Stimulated activated CD4-positive, alpha-beta T cell treated with anti-CD3 and anti-CD28 coated beads, Interleukin-2, amount 100 ng/mL, for 24 hours (primary cell): ENCODE measurements at places on chromosomes 6 and 20.

DNA sequence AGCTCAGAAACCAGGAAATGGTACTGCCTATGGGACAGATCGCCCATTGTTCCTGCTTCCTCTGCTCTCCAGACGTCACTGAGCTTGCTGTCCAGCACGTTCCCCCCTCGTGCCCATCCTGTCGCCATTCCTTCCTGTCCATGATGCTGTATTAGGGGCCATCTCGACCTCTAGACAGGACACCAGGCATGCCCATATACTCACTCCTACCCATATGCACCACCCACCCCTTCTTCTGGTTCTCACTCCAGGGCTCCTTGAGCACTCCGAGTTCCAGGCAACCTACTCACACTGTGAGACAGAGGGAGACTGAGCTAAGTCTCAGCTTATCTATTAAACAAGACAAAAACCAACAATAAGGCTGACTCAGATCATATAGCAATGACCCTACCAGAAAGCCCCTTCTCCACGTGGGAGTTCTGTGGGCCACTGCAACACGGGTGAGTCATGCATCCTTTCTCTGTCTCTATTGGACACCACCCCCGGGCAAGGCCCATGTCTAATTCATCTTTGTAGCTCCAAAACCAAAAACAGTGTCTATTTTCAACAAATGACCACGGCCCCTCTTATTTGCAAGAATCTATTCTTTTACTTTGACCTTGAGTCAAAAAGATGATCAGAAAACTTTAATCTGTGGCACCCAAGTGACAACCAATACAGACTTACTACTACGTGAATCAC is 65.7 kb downstream of the PSMG4 start:
- DNase-seq, result no peak

GRCh38 chr6:12467706-12468670 is 177.8 kb downstream of the EDN1 start:
- DNase-seq, result no peak

- DNase-seq, result no peak
Observed at GRCh38 chr20:18272451-18272850, 15.9 kb upstream of the ZNF133 start.

DNA sequence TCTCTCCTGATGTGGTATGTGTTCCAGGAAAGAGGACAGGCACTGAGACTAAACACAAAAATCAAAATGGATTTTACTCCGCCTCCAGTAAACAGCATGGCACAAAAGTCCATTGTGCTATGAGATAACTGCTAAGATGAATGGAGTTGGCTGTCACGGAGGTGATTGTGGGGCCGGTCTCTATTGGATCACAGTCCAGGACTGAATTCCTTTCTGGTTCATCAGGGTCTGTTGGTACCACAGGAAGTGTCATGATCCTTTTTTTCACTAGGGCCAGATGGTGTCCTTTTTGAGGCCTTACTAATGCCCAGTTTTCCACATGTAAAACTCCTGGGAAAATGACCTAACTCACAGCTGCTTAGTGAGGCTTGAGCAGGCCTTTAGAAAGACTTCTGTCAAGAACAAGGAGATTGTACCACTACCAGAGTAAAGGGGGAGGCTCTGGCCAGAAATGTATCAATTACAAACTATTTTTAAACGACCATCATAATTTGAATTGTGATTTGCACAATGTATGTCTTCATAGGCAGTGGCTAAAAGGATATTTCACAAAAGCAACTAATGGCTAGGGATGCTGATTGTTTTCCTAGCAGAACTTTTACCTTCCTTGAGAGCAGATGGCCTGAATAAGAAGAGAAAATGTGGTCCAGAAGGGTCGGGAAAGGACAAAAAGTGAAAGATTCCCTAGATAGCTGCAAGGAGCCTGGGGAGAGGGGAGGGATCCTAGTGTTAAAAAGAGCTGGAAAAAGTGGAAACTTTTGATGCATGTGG is 192.2 kb upstream of the POU3F2 start:
- DNase-seq, result no peak

- DNase-seq, result no peak
Observed at GRCh38 chr6:156590482-156590881, 186.7 kb upstream of the ARID1B start.

GRCh38 chr6:72740135-72740534 is 118.3 kb downstream of the KCNQ5 start:
- no peak for DNase-seq

DNA sequence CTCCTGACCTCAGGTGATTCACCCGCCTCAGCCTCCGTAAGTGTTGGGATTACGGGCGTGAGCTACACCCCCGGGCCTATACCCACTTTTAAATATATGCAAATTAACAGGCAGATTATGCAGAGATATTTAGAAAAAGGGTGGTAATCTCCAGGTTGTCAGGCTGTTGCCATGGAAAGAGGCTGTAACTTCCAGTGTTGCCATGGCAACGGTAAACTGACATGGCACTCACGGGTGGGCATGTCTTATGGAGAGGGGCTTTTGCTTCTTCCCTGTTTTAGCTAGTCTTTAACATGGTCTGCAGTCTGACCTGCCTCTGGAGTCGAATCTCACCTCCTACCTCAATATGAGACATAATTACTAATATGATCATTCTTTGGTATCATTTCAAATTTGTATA is 44.9 kb downstream of the ZNF334 start:
- no peak for DNase-seq

- DNase-seq, result no peak
Observed at GRCh38 chr6:2719093-2719455, 31.6 kb downstream of the MYLK4 start.

- DNase-seq, result no peak
Observed at GRCh38 chr20:35561268-35561667, 19.4 kb downstream of the ERGIC3 start.

- no peak for DNase-seq
Observed at GRCh38 chr20:46771195-46771588, 61.7 kb downstream of the SLC2A10 start.
